ENCODE measurements at places on chromosomes 3 and 15. TPM values are rescaled to one million over a fixed set of nuclear protein-coding genes. Genes with fewer than 3 reads are reported as not detected.

GRCh38 chr3:42036483-42036823 lies 54.7 kb upstream of the TRAK1 start:
- peak; percentile 85 for DNase-seq

- DNase-seq, result no peak
Observed at GRCh38 chr3:53812434-53812833, 33.8 kb downstream of the CHDH start.

- DNase-seq, result peak; percentile 93
Observed at GRCh38 chr15:48177766-48178647, at the start of gene MYEF2. TSS of gene MYEF2 (minus strand) at chr15:48178295. CDS start at chr15:48178237, 58 bp downstream.

DNA sequence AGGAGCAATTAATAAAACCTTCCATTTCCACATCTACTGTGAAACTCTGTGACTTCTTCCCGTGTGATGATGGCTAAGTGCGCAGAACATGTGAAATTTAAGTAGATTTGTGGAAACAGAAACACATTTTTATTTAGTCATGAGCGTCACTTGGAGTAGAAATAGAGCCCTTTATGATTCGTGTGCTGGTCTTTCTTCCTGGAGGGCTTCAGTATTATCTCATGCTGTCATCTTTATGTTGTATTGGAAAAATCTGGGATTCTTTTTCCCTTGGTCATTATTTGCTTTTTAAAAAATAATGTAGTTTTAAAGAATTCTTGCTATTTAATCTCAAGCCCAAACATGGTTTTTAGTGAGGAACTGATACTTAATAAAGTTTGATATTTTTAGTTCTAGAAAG lies 284.0 kb upstream of the CTDSPL start:
- no peak for DNase-seq

DNA sequence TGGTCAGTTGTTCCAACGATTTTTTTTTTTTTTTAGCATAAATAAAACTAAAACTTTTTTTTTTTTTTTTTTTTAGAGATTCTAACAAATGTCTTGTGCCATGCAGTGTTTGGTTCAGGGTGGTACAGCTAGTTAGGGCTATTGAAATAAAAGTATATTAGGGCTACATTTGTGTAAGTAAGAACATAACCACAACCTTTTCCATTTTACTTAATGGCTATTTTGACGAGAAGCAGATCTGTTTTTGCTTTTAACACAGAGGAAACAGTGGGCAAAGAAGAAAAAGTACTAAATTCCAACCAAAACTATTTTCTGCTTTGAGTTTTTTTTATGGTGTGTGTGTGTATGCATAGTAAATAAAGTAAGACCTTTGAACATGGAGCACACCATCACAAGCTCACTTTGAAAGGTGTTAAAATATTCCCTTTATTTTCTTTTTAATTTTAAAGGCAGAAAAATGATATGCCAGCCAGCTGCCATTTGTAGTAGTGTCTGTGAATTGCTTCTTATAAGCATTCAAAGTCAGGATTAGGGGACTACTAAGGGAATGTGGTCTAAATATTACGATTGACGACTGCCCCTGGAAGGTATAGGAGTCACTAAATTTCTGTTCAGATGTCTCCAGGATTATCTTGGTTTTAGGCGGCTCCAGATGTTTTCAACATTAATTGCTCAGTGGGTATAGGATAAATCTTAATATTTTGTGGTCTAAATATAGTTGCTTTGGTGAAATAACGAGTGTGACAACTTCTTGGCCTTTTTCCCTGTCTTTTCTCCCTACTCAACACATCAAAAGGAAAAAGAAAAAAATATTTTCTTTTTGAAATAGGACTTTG lies 3.1 kb downstream of the RARB start:
- no peak for DNase-seq

DNA sequence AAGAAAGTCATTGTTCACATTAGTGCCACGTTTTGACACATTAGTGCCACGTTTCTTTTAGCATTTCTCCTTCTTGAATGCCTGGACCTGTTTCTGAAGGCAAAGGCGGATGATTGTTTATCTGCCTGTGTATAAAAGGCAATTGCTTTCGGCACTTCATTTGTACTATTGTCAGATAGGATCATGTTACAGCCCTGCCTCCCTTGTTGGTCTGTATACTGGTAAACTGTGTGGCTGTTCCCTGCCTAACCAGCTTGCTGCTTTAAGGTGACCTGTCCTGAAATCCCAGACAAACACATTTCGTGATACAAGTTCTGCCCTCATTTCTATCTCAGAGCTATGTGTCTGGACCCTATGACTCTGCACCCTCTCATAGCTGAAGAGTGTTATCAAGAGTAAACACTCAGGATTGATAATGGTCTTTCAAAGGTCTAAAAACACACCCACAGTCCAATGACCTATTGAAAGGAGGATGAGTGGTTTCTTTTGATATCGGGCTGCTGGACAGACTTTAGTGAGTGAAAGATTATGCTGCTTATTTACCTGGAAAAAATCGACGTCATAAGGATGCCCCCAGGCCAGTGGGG lies 276.3 kb upstream of the MCTP2 start:
- no peak for DNase-seq

- DNase-seq, result no peak
Observed at GRCh38 chr15:93107646-93108045, 18.6 kb upstream of the RGMA start.

GRCh38 chr15:57819646-57820045 lies 113.1 kb downstream of the POLR2M start:
- DNase-seq, result no peak

DNA sequence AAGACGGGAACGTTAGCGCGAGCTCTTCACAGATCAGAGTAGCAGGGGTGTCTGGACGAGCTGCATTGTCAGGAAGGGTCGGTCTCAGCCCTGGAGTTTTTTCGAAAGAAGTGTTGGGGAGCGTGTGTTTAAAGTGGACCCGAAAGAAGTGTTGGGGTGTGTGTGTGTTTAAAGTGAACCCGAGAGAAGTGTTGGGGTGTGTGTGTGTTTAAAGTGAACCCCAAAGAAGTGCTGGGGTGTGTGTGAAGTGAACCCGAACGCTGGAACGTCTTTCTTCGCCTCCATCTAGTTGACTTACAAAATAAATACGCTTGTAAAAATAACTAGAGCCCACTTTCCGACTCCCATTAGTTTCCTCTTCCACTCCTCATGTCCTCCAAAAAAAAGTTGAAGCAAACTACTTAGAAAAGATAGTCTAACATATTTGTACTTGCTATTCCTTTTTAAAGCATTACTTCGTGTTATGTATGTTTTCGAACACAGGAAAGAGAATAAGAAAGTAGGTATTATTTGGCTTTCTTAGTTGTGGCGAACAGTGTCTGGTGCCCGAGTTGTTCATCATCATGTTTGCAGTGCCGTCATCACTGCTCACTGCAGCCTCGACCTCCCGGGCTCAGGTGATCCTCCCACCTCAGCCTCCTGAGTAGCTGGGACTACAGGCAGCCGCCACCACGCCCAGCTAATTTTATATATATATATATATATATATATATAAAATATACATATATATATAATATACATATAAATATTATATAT lies 1.0 kb downstream of the LRCH3 start:
- no peak for DNase-seq

DNA sequence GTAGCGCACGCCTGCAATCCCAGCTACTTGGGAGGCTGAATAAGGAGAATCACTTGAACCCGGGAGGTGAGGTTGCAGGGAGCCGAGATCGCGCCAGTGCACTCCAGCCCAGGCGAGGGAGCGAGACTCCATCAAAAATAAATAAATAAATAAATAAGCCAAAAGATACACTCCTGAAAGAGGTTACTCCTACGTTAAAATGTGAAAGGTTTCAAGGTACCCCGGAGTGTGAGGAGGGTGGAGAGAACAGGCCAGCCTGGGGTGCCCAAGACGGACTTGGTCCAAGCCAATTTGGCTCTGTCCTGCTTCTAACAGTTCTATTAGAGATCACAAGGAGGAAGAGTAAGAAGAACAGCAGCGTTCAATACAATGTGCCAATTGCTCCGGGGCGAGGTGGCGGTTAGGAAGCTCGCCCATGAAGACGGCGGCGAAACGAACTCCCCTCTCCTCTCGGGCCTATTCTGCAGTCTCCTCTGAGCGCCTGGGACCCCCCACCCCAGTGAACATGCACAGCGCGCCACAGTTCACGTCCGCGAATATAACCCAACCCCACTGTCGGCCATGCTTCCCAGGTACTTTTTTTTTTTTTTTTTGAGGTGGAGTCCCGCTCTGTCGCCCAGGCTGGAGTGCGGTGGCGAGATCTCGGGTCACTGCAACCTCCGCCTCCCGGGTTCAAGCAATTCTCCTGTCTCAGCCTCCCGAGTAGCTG lies 942 bp downstream of the ELP6 start:
- DNase-seq, result no peak

DNA sequence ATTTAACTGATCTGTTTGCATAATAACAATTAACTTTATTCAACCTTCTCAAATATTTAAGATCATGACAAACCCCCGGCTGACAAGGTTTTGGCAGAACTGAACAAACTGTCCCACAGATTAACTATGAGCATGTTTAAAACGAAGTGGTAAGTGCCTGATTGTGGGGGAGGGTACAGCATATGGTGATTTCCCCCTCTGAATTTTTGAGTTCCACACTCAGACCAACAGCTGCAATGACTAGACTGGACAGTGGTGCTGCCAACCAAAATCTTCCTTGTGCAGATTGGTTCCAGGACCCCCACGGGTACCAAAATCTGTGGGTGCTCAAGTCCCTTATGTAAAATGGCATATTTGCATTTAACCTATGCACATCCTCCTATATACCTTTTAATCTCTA lies 449.5 kb downstream of the SHQ1 start:
- no peak for DNase-seq

DNA sequence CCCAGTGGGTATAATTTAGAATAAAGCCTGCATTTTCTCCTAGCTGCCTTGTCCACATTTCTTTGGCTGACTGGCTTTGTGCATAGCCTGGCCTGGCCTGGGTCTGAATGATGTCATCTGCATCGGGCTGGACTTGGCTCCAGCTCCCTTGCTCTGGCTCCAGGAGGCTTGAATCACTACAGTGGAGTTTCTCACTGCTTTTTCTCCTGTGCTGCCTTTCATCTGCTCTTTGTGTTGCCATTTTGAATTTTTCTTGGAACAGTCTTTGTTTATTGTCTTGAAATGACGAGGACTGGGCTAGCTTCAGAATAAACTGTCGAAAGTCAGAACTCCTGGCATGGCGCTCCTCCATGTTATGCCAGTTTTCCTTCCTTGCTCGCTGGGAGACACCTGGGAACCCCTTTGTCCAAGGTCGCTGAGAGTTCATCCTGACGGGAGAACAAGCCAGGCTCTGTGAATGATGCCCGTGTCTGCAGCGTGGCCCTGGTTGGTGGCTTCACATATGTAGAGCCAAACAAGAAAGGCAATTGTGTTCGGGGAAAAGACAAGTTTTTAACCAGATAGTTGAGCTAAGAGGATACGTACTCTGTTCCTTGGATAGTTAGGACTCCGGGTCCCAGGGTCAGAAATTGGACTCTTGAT lies 258.9 kb downstream of the PDZRN3 start:
- no peak for DNase-seq

The TNFSF10 gene
- 33.8 TPM for total RNA-seq

The SEMA3B gene
- 310 TPM for total RNA-seq

The DVL3 gene
- total RNA-seq, result 27.9 TPM

The EIF4E3 gene
- 15.8 TPM for total RNA-seq

The EOMES gene
- 0.55 TPM for total RNA-seq

The HYKK gene
- 3.2 TPM for total RNA-seq

The ITGB5 gene
- total RNA-seq, result 205 TPM

The EHHADH gene
- 8.7 TPM for total RNA-seq

All from stomach (tissue), 19 donors.